ENCODE measurements at places on chromosomes 1 and 21.

DNA sequence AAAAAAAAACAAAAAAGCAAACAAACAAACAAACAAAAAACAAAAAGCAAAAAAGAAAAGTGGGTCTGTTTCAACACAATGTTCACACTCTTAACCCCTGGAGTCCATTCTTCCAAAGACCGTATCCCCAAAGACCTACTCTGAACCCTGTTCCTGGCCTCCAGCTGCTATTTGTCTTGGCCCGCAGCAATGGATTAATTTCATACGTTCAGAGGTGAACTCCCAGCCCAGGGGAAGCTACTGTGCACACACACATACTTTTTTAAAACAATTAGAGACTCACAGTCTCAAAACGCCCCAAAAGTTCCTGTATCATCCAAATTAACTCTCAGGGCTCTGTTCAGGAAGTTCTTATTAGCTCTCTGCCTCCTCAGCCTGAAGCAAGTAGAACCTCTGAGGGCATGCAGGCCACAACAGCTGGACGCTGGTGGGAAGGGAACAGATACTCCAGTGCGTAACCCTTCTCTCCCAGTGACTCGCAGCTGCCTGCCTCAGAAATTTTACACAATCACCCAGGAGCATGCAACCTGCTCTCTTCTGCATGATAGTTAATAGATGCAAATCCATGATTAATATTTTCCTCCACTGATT lies 395.4 kb downstream of the RRAGC start:
- DNase-seq = no peak

GRCh38 chr21:44650973-44651675 lies 3.3 kb downstream of the KRTAP12-4 start:
- DNase-seq = no peak

GRCh38 chr1:185896863-185897262 lies 162.7 kb downstream of the HMCN1 start:
- DNase-seq = no peak

GRCh38 chr1:17764591-17764990 lies 9.5 kb downstream of the ACTL8 start:
- DNase-seq = no peak

DNA sequence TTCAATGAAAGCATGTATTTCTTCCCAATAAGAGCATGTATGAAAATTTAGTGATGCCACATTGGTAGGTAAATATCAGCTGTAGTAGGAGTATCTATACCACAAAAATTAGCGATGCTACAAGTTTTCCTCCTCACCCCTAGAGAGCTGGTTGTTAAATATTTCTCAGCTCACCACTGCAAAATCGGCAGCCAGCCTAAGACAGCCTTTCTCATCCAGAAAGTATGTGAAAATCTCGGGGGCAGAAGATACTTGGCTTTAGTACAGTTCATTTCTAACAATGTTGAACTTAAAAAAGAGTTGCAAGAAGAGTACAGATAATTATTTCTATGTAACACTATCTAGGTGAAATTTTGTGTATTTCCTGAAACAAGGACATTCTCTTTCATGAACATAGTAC lies 235.4 kb downstream of the TPR start:
- no peak for DNase-seq

All from Panc1 (cell line).